ENCODE measurements at places on chromosomes 3 and 15.

GRCh38 chr3:7734456-7734855 lies 767.2 kb upstream of the LMCD1 start:
- no peak for DNase-seq

DNA sequence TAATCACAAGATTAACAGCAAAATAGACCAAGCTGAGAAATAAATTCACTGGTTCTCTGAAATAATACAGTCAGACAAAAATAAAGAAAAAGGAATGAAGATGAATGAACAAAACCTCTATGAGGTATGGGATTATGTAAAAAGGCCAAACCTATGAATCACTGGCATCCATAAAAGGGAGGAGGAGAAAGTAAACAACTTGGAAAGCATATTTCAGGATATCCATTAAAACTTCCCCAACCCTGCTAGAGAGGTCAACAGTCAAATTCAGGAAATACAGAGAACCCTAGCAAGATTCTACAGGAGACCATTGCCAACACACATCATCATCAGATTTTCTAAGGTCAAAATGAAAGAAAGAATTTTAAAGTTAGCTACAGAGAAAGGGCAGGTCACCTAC lies 649.7 kb upstream of the CBLB start:
- DNase-seq, result peak; percentile 72

GRCh38 chr3:120852412-120852811 lies 55.6 kb upstream of the STXBP5L start:
- no peak for DNase-seq

GRCh38 chr3:175391601-175392000 lies 532.5 kb downstream of the NAALADL2 start:
- no peak for DNase-seq

DNA sequence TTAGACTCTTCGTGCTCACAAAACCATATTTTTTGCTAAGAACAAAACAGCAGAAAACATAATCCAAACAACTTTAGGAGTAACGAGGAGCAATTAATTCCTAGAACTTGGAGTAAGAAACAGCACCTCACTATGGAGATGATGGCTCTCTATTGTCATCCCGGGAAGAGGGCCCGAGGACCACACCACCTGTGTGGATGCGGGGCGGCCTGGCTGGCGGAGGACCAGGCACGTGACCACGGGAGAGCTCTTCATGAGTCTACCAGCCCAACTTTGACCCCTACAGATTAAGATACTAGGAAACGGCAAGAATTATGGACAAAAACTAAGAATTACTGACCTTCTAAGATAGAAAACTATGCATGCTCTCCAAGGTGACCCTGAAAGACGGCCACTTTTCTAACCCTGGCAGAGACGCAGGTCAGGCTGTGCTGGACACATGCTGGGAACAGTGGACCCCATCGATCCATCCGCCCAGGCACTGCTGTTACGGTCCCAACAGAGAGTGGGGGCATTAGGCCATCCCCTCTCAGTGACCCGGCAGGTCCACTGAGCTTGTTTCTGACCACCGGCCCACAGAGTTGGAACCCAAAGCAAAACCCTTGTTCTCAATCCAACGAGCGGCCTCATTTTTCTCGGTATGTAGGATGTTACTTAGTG lies 13.1 kb upstream of the OCA2 start:
- DNase-seq, result no peak

- DNase-seq, result no peak
Observed at GRCh38 chr3:50205413-50206276, 574 bp downstream of the SLC38A3 start.

DNA sequence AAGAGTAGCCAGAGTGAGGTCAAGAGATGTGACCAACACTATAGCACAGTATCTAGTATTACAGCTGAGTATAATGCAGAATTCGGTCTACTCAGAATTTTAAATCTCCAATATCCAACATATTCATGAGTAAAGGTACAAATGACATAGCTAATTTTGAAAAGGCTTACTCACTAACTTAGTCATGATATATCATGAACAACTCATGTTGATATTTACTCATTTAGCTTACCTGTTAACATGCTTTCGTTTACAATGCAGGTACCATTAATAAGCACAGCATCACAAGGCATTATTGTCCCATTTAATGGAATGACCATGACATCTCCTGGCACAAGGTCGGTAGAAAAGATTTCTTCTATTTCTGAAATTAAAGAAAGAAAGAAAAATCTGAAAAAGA lies 36.9 kb downstream of the ATP13A3 start:
- DNase-seq, result no peak

GRCh38 chr3:160132226-160132625 lies 93.0 kb upstream of the C3orf80 start:
- no peak for DNase-seq

- DNase-seq, result peak; percentile 53
Observed at GRCh38 chr15:75065851-75066509, 42.6 kb downstream of the PPCDC start.

DNA sequence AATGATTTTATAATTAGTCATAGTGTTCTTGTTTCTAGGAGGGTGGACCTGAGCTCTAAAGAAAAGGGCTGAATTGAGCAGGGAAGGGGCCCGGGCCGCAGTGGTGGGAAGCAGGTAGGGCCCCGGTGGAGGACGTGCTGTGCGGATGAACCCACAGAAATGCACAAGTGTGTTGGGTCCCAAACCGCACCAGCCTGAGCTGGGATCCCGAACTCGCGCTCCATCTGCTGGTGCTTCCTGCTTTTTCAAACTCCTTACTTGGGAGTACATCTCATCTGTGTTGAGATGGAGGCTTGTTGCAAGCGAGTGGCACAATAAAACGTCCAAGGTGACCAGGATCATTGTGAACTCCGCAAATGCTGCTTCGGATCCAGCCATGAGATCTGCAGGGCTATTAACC lies 244.8 kb upstream of the IGF1R start:
- no peak for DNase-seq

GRCh38 chr15:41866263-41866703 lies 27.6 kb downstream of the SPTBN5 start:
- no peak for DNase-seq

DNA sequence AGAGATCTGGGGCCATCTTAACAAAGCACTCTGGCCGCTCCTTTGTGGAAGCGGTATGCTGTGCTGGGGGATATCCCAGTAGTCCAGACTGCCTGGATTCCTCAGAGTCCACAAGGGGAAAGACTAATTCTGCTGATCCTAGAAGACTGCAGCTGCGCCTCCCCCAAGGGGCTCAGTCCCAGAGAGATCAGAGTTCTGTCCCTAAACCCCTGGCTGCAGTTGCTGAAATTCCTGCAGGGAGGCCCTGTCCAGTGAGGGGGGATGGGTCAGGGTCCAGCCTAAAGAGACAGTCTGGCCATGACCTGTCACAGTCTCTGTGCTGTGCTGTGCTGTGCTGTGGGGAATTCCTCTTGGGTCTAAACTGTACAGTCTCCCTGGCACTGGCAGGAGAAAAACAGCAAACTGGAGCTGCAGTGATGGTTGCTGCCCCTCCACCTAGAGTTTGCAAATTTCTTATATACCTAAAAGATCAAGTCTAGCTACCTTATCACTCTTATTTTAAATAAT lies 575.1 kb upstream of the UBE2E2 start:
- no peak for DNase-seq

DNA sequence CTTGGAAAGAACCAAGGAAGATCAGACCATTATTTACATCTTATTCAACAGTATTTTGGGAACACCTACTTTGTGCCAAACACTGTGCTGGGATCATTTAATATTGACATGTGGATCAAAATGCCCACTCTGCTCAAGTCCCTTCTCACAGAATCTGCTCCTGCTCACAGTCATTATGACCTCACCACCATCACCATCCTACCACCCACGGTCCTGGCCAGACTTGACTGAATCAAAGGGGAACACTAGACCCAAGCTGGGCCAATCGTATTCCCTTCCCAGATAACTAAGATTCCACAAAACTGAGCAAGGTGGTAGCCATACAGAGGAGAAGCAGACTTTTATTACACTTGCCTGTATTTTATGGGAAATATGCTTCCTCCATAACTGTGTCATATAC lies 3.4 kb upstream of the CEP152 start:
- no peak for DNase-seq

DNA sequence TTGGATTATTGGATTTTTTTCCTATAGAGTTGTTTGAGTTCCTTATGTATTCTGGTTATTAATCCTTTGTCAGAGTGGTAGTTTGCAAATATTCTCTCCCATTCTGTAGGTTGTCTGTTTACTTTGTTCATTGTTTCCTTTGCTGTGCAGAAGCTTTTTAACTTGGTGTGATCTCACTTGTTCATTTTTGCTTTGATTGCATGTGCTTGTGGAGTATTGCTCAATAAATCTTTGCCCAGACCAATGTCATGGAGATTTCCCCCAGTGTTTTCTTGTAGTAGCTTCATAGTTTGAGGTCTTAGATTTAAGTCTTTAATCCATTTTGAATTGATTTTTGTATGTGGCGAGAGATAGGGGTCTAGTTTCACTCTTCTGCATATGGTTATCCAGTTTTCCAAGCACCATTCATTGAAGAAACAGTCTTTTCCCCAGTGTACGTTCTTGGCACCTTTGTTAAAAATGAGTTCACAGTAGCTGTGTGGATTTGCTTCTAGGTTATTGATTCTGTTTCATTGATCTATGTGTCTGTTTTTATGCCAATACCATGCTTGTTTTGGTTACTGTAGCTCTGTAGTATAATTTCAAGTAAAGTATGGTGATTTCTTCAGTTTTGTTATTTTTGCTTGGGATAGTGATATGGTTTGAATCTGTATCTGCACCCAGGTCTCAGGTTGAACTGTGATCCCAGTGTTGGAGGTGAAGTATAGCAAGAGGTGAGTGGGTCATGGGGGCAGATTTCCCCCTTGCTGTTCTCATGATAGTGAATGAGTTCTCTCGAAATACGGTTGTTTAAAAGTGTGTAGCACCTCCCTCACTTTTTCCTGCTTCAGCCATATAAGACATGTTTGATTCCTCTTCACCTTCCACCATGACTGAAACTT lies 46.1 kb upstream of the TNFSF10 start:
- no peak for DNase-seq

DNA sequence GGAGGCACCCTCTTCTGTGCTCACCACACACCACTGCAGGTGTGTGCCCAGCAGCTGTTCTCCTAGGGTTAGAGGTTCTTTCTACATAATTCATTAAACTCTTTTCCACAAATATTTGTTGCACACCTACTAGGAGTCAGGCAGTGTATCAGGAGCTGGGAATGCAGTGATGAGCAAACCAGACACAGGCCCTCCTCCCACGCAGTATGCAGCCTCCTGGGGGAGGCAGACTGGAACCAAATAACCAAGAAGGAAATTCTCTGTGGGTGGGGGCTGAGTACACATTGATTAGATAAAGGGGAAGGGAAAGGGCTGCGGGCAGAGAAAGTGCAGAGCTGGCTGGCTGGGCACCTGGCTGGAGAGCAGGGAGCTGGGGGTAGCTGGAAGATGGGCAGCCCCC lies 18.5 kb upstream of the C3orf22 start:
- no peak for DNase-seq

DNA sequence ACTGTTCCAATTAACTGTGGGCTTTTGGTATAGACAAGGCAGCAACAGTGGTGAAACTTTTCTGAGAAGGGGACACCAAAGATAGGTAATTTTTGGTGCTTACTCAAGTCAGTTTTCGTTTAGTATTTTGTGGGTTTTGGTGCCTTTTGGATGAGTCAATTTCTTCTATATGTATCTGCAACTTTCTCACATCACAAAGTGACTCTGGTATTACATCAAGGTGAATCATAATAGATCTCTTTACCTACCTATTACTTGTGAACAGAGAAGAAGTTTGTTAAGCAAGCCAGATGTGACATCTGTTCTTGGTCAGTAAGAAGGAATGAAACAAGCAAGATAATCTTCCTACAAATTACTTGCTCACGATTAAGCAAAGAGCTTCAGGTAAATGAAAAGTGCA lies 732.4 kb upstream of the DPPA4 start:
- no peak for DNase-seq

GRCh38 chr15:61393949-61394348 lies 164.8 kb upstream of the RORA start:
- DNase-seq, result no peak

DNA sequence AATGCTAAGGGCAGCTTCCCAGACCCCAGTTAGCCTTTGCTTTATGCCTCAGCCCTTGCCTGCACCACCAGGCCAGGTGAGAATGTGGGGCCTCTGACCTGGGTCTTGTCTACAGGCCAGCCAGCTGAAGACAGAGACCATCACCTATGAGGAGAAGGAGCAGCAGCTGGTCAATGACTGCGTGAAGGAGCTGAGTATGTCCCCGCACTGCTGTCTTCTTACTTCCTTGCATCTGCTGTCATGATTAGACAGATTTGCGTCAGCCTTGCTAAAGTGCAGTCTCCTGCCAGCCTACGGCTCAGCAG lies 74.6 kb downstream of the CCK start:
- DNase-seq, result no peak

DNA sequence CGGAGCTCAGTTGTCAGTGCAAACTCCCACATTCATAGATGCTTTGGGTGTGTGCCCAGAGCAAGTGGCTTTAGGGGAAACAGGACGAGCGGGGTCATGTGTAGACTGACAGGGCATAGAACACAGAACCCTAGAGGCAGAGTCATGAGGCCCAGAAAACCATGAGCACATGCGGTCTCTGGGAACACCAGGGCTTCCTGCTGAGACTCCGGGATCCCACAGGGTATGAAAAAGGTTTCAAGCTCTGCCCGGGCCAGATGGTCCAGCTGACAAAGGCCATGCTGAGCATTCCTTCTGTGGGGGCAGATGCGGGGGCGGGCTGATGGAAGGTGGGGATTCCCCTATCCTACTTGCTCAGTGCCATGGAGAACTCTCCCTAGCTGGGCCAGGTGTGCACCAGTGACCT lies 44.8 kb downstream of the ROPN1B start:
- DNase-seq, result peak; percentile 31

GRCh38 chr3:169772897-169773816 lies at the start of gene MYNN:
MYNN (plus strand) TSS chr3:169773396; CDS start chr3:169774296, 900 bp downstream.
- DNase-seq, result peak; percentile 90
